Type B pancreatic cell (in vitro differentiated cells): ENCODE measurements at places on chromosomes 6 and 20.

DNA sequence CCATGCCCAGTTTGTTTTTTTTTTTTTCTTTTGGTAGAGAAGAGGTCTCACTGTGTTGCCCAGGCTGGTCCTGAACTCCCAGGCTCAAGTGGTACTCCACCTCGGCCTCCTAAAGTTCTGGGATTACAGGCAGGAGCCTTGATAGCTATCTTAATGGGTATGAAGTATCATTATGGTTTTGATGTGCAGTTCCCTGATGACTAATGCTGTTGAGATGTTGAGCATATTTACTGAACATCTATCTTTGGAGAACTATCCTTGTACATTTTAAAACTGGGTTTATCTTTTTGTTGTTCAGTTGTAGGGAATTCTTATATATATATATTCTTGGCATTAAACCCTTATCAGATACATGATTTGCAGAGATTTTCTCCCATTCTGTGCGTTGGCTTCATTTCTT lies 21.4 kb upstream of the MYL9 start:
- DNase-seq: no peak

DNA sequence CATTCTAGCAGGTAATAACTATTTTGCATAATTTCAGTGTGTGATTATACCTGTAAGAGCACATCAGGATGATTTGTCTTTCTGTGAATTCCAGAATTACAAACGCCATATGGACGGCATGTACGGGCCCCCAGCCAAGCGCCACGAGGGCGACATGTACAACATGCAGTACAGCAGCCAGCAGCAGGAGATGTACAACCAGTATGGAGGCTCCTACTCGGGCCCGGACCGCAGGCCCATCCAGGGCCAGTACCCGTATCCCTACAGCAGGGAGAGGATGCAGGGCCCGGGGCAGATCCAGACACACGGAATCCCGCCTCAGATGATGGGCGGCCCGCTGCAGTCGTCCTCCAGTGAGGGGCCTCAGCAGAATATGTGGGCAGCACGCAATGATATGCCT lies 122.7 kb downstream of the TMEM242 start:
- DNase-seq: no peak

DNA sequence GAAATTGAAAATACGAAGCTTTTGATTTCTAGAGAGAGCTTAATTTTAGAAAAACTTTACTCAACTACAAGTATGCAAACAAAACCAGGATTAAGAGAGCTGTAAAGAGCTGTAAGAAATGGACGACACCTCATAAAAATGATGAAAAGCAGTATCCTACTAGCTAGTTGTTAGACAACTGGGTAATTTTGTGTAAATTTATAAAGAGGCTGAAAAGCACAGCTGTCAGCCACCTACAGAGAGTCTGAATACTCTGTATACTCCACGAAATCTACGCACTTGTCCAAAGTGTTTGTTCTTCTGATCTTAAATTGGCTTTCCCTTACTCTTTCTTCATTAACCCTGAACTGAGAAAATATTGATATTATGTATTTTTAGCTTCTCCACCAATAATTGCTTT lies 808.4 kb upstream of the EPHA7 start:
- no peak for DNase-seq

DNA sequence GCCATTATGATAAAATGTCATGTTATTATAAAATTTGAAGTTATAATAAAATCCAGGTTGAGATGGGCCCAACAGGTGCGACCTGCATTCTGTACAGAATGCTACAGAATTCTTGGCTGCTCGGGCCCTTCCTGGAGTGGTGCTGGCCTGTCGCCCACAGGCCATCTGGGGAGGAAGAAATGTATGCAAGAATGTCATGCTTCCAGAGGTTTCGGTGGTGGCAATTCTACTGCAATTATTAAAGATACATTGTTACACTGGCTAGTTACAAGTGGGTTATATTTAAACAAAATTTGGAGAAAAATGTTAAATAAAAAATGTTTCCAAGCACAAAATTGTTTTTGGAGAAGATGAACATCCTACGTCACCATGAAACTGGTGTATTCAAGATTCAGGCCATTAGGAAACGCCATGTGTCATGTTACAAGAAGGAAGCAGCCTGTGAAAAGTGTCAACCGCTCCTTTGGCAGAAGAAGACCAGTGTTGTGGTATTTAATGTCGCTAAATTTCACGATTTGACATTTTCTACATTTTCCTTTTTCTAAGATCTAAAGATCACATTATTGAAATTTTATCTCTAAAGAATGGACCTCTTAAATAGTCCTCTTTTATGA lies 7.1 kb downstream of the RAMACL start:
- DNase-seq: peak; percentile 8

- DNase-seq: no peak
These were observed 15.1 kb upstream of the HIVEP2 start for GRCh38 chr6:142960098-142960497.

DNA sequence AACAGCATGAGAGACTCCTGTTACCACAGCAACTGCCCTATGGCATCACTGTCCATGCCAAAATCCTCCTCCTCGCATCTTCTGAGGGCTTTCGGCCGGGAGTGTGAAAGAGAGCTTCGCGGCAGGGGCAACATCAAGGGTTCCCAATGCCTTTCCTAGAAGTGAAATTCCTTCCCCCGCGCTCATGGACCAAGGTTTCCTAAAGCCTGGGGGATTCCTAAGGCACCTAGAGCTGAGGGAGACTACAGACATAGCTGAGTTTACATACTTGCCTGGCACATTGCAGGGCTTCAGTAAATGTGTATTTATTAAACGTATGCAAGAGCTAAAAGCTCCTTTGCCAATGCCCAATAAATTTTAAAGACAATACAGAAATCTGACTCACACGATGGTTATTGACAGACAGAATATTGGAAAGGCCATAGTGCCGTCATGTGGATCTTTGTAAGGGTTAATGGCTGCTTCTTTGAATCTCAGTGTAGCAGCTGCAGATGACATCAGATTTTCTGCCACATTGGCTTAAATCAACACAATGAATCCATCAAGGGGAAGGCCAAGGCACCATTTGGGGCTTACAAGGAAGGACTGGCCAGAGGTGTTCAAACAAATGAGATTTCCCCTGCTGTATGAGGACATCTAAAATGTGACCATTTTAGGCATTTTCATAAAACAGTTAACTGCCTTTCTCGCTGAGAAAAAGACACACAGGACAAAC lies 281.2 kb upstream of the JARID2 start:
- DNase-seq: no peak

DNA sequence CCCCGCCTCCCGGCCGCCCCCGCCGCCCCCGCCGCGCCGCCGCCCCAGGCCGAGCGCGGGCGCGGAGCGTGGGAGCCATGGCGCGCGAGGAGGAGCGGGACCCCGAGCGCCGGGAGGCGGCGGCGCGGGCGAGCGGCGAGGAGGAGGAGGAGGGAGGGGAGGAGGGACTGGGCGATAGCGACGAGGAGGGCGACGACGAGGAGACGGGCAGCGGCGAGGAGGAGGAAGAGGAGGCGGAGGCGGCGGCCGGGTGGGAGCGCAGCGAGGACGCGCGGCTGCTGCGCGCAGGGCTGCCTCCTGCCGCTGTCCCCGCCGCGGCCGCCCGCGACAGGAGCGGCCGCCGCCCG lies at the start of gene SLC24A3:
Gene SLC24A3, plus strand, starts transcription at position 174 of the 347 bp plus-strand sequence.
- no peak for DNase-seq

- DNase-seq: no peak
These were observed 44.6 kb downstream of the SRC start for GRCh38 chr20:37390503-37390890.

DNA sequence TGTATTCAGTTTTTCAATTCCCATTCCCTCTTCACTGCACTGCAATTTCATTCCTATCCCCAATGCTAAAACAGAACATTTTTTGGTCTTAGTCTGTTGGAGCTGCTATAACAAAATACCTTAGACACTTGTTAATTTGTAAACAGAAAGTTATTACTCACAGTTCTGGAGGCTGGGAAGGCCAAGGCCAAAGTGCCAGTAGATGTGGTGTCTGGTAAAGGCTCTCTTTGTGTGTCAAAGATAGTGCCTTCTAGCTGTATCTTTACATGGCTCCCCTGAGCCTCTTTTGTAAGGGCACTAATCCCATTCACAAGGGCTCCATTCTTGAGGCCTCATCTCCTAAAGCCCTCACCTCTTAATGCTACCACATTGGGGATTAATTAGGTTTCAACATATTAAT lies 40.0 kb downstream of the PHIP start:
- no peak for DNase-seq

GRCh38 chr6:53042112-53042511 lies 23.1 kb upstream of the FBXO9 start:
- DNase-seq: no peak

GRCh38 chr20:21377701-21378100 lies 19.6 kb downstream of the NKX2-4 start:
- no peak for DNase-seq

DNA sequence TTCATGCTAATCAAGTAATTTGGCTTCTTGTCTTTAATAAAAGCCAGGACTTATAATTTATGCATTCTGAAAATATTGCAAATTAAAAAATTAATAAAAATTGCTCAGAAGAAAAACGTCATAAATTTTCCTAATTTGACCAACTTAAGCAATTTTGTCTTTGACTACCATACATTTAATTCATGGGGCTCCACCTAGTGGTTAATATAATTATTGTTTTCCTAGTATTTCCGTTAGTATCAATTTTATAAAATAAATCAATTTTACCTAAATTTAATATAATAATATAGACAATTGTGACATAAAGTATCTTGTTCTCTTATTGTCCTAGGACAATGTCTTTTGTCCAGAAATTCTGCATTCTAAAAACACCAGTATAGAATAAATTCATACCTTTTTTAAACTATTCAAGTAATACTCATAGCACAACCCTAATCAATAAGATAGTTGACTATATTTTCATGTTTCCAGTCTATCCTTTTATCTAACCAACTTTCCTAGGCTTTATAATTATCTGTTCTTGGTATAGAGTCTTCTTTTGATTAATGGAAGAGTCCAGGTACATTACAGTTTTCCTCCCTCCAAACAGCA lies 319.9 kb downstream of the TRDN start:
- DNase-seq: no peak

- DNase-seq: no peak
These were observed 19.0 kb upstream of the BLOC1S5 start for GRCh38 chr6:8082954-8083858.

GRCh38 chr6:93523365-93523764 lies 104.0 kb upstream of the EPHA7 start:
- no peak for DNase-seq

DNA sequence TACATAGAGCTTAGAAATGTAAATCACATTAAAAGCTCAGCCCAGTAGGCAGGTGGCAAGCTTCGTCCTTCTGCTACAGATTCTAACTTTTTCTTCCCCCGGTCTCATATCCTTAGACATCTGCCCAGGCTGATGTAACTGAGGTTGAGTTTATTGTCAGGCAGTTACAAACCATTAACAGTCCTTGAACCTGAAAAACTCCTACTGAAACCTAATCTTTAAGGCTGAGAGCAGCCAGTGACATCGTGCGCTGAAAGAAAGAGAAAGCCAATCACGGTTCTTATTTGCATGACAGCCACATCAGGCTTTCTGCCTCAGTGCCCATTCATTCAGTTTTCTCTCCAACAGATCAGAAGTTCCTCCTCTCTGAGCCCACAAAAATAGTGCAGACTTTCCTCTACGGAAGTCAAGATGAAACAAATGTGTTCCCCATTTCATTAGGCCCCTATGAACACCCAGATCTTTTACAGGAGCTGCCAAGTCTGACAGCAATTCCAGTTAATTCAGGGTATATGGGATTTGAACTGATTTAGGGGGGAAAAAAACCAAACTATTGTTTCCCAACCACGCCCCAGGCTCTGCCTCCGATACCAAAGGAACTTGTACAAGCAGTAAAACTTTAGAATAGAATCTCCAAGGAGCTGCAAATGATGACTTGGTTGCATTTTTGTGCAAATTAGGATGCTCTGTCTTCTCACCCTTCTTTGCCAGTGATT lies at the start of gene NHSL1:
Gene NHSL1, minus strand, starts transcription at position 192 of the 716 bp plus-strand sequence. CDS start 204 bp downstream, outside the sequence.
- DNase-seq: no peak

GRCh38 chr6:169384291-169384690 lies 130.6 kb upstream of the THBS2 start:
- no peak for DNase-seq

GRCh38 chr6:125753218-125753936 lies 3.9 kb downstream of the HEY2 start:
- DNase-seq: no peak

DNA sequence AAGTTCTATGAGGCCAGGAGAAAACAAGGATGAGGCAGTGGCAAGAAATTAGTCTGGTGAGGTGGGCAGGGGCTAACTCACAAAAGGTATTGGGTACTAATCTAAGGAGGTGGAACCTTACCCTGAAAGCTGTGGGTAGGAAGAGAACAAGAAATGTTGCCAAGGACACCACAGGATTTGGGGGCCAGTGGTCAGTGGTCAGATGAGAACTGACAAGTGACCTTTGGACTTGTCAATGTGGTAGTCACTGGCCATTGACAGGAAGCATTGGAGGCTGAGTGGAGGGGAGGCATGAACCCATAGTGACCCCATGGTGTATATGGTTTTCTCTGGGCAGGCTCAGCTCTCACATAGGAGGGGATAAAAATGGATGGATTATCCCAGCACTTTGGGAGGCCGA lies 25.3 kb upstream of the SMIM29 start:
- DNase-seq: no peak

DNA sequence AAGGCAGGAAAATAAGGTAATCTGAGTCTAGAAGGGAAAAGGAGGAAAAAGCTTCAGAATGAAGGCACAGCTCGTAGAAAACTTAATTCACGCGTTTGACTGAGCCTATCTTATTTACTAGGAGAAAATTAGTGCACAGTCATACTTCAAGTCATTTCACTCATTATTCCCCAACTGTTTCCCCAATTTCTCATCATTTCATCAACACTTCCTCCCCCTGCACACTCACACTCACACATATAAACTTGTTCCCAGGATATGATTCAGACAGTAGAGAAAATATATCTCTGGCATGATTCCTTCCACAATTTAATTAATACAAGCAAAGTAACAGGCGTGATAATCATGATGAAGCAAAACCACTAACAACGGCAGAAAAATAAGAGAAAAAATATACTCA lies 94.5 kb upstream of the F13A1 start:
- no peak for DNase-seq

DNA sequence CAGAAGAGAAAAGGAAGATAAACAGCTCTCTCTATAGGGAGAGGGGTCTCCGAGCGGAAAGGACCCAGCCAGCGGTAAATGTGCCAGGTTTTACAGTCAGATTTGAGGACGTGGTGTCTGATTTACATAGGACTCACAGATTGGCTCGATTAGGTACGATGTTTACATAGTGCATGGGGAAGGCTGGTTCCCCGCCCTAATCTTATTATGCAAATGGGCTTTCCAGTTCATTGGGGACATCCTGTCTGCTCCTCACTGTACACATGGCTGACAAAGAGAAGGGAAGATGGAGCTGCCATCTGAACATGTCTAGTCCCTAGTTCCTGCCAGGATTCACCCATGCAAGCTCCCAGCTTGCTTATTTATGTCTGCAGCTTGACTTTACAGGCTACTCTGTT lies 119.9 kb downstream of the RNF144B start:
- DNase-seq: no peak
